Right ventricle myocardium inferior (tissue), 1 donor: ENCODE measurements at places on chromosomes 16 and 17.

DNA sequence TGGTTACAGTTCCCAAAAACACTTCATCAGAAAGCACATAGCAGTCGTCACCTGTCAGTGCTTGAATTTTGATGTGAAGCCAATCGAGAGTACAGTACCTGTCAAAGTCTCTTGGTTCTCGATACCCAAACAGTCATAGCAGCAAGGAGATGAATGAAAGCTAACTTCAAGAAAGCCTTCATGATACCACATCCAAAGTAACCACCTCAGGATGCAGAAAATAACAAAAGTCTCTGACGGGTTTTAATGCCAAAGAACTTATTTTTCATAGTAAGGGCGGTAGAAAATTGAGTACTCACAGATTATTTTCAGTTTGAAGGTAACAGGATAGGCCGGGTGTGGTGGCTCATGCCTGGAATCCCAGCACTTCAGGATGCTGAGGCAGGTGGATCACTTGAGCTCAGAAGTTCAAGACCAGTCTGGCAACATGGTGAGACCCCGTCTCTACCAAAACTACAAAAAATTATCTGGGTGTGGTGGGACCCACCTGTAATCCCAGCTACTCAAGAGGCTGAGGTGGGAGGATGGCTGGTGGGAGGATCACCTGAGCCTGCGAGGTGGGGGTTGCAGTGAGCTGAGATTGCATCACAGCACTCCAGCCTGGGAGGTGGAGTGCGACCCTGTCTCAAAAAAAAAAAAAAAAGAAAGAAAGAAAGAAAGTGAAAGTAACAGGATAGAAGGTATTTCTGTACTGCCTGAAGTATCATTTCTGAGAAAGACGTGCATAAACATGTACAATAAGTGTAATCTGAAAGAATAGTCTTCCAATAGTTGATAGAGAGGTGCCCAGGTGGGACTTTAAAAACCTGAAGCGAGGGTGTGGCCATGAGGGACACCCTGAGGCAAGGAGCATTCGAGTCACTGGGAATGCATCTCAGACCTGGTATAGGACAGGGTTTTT lies 15.4 kb downstream of the MFSD11 start:
- no peak for DNase-seq

- DNase-seq = no peak
These were observed 68.2 kb downstream of the ABCC12 start for GRCh38 chr16:48087639-48088038.

DNA sequence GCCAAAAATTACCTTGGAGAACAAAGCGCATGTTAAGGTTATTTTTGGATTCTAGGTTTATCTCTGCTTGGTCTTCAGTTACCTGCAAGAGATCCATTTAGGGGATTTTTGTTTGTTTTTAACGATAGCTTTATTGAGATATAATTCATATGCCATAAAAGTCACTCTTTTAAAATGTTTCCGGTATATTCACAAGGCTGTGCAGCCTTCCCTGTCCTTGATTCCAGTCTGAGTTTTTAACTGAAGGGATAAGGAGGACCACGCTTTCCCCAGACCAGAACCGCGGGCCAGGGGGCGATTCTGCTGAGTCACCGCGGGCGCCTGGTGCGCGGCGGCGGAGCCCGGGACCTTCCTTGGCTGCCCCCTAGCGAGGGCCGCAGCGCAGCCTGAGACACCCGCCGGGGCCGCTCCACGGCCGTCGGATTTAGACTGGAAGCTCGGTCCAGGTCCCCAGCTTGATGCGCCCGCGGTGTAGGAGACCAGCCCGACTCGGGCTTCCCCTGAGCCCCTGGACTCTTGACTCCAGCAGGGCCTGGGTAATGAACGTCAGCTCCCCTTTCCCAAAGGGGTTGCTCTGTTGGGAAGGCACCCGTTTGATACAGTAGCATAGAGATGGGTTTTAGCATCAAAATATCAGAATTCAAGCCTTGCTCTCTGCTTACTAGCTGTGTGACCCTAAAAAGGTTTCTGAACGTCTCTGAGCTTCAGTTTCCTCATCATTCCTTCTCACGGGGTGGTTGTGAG lies 50.0 kb upstream of the STH start:
- peak; percentile 85 for DNase-seq

DNA sequence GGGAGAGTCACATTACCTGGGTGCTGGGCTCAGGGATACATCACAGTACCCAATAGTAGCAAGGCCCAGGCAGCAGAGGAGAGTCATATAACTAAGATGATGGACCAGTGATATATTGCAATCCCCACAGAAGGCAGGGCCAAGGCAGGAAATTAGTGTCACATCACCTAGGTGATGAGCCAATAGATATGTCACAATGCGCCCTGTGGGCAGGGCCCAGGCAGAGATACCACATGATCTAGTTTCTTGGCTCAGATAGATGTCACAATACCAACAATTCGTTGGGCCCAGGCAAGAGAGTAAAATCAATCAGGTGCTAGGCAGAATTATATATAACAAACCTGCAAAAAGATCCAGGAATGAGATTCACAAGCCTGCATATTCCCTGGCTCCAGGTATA lies 2111.5 kb downstream of the TP53TG3F start:
- no peak for DNase-seq

GRCh38 chr16:57807968-57808528 lies 5.8 kb upstream of the KIFC3 start:
- DNase-seq = peak; percentile 90

- no peak for DNase-seq
These were observed 15.4 kb downstream of the ARL2BP start for GRCh38 chr16:57260294-57260929.

DNA sequence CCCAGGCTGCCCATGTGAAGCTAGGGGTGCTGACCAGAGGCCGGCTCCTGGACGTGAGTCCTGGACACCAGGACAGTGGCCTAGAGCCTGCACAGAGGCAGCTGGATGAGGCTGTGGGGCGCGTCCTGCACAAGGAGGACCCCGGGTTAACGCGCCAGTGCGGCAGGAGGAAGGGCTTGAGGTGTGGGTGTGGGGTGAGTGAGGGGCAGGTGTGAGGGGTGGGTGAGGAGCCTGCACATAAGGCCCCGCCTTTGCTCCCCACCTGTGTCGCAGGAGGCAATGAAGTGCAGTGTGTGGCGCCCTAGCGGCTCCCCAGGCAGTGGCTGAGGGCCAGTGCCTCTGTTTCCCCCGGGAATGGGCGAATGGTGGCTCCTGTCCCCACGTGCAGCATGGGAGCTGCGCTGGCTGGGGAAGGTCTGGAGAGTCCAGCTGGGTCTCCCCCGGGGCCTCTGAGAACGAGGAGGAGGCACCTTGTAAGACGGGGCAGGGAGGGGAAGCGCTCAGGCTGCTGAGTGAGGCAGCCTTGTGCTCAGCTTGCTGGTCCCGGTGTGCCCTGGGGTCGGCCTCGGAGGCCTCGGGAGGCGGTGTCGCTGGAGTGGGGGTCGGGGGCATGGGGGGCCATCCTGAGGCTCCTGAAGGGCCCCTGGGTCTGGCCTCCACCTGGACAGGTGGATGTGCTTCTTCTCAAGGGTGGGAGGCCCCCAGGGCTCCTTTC lies 3.2 kb downstream of the CD7 start:
- DNase-seq = no peak

DNA sequence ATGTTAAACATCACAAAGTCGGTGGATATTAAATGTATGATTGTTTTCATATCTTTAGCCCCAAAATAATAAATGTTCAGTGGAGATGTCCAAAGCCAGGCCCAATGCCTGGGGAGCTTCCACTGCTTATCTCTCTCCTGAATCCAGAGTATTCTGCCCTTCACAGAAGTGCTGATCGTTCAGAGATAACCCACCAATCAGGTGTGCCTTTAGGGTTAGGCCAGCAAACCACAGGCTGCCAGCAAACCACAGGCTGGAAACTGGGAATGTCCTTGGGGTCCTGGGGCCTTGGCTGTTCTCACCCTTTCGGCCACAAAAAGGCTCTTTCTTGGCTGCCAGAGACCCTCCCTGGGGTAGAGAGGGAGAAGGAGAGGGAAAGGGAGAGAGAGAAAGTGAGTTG lies 33.9 kb downstream of the NXN start:
- no peak for DNase-seq

GRCh38 chr16:66585481-66586239 lies 6.4 kb downstream of the CMTM2 start:
- no peak for DNase-seq

DNA sequence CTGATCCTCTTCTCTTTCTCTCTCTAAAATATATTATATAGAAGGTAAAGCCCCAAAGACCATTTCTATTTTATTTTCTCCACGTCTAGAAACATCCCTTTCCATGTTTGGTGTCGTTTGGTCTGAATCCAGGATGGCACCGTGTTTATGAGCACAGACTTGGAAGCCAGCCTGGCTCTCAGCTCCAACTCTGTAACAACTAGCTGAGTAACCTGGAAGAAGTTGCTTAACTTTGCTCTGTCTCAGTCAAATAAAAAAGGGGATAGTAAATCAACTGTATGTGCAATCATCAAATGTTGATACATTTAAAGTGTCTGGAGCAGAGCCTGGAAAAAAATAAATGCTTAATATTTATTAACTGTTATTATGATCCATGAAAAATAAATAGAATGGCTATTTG lies 249.8 kb upstream of the MAF start:
- no peak for DNase-seq

DNA sequence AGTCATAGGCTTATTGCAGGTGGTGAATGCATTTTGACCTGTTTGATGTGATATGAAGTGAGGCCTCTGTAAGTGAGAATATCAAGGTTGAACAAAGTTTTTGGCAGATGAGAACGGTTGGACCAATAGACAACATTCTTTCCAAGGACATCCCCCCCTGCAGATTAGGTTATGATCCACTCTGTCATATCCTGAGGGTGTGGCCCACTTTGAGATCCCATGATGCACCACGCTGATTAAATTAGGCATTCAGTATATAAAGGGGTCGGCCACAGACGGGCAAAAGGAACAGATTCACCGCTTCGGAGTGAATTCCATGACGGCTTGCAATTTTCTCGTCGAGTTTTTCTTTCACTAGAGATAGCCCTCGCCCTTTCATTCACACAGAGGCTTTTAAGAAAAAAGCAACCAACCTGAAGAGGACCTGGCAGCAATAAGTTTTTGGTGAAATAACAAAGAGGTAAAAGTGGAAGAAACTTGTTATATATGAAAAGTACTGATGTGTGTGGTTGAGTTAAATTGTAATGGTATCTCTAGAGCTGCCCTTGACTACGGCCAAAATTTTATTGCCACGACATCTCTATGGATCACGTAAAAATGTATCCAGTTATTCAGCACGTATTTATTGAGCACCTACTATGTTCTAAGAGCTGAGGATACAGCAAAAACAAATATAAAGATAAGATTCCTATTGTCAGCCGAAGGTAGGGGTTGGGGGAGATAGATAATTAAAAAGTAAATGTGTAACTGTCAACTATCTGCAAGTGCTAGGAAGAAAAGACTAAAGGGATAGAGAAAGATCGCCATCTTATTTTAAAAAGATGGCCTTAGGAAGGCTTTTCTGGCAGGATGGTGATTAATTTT lies 1.7 kb upstream of the RBBP6 start:
- no peak for DNase-seq

GRCh38 chr17:78854508-78854907 lies 13.9 kb upstream of the USP36 start:
- DNase-seq = no peak

GRCh38 chr17:5677620-5678019 lies 93.3 kb upstream of the NLRP1 start:
- DNase-seq = no peak

DNA sequence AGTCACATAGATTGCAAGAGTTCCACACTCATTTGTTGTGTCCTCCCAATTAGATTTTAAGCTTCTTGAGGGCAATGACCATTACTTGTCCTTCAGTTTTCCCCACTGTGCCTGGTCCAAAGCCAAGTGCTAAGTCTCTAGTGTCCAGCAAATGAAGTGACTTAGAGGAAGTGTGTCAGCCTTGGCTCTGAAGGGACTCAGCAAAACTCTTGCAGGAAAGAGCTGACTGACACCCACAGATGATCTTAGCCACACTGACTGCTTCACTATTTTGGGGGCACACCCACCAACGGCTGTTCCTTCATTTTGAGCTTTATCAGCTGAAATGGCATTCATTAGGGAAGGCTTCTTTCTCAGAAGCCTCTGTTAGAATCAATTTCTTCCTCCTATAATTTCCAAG lies 358.1 kb downstream of the UTP18 start:
- DNase-seq = no peak

GRCh38 chr16:57837305-57838125 lies 35.2 kb upstream of the KIFC3 start:
- no peak for DNase-seq

DNA sequence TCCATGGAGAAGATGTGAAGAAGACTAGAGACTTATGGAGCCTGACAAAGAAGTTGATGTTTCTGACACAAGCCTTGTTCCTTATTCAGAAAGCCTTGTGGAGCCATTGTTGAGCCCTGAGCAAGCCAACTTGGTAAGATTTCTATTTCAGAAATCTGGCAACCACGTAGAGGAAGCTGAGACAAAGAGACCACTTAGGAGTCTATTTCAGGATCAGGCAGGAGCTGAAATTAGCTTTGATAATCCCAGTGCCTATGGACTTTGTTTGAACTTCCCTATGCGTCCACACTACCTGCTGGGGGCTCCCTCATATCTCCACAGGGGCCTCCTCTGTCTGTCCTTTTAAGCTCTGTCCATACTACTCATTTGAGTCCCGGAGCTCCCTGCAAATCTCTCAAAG lies 540.0 kb upstream of the GOT2 start:
- DNase-seq = no peak

DNA sequence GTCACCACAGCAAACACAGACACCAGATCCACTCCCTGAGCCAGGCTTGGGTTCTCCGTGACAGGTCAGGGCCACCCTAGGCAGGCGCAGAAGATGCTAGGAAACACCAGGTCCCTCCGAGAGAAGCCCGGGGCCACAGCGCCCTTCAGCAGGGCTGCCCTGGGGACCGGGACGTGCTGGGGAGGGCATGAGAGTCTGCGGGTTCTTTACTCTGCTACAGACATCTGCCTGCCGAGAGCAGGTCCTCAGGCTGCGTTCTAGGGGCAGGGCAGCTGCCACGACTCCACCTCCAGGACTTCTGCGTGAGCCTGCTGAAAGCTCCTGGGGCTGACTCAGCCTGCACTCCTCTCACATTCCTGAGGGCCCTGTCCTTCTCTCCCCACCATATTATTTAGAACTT lies 11.4 kb downstream of the MYLK3 start:
- no peak for DNase-seq
